ENCODE measurements at places on chromosomes 5 and 9. TPM values are rescaled to one million over a fixed set of nuclear protein-coding genes. Genes with fewer than 3 reads are reported as not detected.

DNA sequence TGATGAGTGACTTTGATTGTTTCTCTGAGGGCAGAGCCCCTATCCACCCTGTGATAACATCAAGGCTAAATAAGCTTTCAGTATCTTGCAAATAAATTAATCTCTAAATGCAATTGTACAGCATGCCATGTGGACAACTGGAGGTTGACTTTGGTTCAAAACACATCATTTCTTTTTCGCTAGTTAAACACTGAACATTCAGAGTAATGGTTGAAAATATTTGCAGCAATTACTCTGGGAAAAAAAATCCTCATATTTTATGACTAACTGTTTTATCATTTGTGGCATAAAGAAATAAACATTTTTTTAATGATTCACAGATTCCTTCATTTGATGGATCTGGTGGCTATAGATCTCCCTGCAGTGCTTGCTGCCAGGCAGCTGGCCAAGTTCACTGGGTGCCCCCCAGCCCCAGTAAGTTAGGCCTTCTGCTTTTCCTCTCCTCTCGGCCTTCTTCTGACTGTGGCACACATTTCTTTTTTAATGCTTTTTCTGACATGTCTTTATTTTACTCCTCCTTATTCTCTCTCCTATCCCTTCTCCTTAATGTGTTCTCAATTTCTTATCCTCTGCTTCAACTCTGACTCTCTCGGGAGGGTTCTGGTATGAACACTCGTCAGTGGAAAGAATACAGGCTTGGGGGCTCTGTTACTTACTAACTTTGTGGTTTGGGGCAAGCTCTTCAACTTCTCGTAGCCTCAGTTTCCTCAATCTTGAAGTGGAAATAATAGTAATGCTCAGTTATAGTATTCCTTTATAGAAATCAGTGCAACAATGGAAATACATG lies 69.6 kb downstream of the ADAMTSL1 start:
- no peak for DNase-seq

DNA sequence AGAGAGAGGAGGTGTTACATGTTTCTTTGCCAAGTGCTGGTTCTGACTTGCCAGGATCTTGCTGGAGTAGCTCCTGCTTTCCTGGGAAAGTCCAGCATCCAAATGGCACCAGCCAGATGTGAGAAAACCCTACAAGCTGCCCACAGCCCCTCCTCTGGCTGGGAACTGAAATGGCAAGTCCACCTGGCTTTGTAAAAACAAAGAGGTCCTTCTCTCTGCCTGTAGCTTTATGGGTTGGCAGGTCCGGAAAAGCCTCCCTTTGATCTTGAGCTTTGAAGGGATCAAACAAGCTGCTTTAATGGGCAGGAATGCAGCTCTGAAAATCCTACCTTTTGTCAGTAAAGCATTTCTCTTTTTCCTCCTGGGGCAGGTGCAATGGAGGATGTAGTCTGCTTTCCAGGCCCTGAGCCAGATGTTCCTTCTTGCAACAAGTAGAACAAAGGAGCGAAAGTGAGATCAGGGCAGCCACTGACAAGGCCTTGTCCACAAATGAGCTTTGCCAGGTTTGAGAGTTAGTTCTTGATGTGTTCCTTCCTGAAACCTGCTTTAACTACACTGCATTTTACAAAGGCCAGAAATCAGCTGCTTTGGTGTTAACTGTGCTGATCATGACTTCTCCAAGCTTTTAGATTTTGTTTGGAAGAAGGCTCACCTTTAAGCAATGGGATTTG lies 456.7 kb downstream of the ZNF608 start:
- DNase-seq = no peak

GRCh38 chr5:1784197-1785050 lies 15.2 kb downstream of the MRPL36 start:
- DNase-seq = no peak

Gene PCDHB10
- total RNA-seq = 7.8 TPM

GRCh38 chr5:80738466-80738865 lies 83.7 kb upstream of the DHFR start:
- no peak for DNase-seq

DNA sequence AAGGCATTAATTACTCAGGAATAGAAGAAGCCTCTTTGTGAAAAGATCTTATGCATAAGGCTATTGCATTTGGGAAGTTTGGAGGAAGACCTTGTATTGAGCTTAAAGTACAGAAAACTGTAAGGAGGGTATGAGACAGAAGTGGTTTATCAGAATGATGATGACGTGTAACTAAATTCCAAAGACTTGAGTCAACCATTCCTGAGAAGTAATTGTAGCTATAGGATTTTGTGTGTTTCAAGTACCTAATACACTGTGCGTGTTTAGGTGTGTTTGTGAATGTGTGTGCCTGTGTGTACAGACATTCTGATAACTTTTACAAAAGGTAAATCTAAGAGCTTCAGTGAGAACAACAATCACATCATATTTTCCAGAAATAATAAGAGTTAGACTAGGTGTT lies 46.5 kb upstream of the IRX2 start:
- no peak for DNase-seq

DNA sequence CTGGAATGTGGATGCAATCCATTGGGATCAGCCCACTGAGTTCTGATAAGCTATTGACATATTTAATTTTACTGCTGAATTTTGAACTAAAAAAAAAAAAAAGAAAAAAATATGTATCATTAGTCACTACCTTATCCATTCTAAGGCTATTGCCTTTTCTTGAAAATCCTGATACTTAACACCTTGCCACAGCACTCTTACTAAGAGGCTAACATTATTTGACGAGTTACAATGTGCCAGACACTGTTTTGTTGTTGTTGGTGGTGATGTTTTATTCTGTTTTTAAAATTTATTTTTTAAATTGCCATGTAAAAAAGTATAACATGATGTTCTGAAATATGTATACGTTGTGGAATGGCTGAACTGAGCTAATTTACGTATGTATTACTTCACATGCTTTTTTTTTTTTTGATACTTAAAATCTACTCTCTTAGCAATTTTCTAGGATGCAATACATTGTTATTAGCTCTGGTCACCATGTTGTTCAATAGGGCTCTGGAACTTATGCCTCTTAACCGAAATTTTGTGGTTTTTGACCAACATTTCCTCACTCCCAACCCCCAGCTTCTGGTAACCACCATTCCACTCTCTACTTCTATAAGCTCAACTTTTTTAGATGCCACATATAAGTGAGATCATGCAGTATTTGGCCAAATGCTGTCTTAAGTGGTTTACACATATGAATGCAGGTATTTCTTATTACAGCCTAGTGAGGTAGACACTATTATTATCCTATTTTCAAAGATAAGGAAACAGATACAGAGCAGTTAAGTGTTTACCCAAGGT lies 134.8 kb upstream of the PCA3 start:
- DNase-seq = no peak

All from osteocyte (in vitro differentiated cells).